ENCODE measurements at places on chromosomes 5 and 9.

- DNase-seq = no peak
Measured at GRCh38 chr5:177523711-177524538, 7.2 kb upstream of the DDX41 start.

DNA sequence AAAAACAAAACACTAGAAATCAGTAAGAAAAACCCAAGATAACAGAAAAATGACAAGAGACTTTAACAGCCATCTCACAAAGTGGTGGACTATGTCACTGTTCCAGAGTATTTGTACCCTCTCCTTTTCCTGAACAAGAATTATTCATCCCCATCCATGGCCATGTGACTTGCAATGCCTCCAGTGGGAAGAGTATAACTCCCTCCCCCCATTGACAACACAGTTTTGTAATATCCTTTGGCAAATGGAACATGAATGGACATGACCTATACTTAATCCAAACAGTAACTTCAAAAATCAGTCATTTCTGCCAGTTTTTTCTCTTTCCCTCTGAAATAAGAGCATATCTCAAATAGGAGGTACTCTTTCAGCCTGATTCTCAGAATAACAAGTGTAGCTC lies 33.9 kb downstream of the PTBP3 start:
- DNase-seq = no peak

- no peak for DNase-seq
Measured at GRCh38 chr9:30718483-30718882, 1666.0 kb upstream of the ACO1 start.

DNA sequence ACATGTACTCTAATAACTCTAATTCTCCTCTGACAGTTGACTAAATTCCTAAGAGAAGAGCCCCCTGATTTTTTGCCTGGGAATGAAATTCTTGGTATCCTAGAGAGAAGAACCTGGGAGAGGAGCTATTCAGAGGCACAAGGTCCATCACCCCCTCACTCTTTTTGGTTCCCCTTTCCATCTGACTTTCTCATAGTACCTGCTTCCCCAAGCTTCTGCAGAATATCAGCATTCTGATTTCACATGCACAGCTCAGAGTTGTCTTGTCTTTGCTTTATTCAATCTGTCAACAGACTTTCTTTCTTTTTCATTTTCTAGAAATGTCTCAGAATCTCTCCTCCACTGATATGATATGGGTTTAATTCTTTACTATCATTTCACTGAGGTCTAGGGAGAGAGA lies 141.5 kb upstream of the FBXL17 start:
- no peak for DNase-seq

- no peak for DNase-seq
Measured at GRCh38 chr5:88718736-88719135, 164.2 kb downstream of the MEF2C start.

DNA sequence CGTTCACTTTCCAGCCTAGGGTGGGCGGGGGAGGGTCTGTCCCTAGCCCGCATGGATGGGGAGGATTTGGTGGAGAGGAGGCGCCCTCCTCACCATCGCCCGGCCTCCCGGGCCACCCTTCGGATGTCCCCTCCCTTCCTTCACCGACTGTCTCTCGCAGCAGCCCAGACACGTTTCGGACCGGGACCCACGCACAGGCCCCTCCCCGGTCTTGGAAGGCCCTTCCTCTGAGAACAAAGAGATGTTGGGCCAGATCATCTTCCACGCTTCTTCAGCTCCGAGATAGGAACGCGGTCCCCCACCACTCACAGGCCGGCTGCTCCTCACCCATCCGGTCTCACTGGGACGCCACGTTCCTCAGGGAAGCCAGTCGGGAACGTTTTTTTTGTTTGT lies 640 bp upstream of the DPM2 start:
- DNase-seq = no peak

- no peak for DNase-seq
Measured at GRCh38 chr5:17229313-17229712, 11.9 kb downstream of the BASP1 start.

DNA sequence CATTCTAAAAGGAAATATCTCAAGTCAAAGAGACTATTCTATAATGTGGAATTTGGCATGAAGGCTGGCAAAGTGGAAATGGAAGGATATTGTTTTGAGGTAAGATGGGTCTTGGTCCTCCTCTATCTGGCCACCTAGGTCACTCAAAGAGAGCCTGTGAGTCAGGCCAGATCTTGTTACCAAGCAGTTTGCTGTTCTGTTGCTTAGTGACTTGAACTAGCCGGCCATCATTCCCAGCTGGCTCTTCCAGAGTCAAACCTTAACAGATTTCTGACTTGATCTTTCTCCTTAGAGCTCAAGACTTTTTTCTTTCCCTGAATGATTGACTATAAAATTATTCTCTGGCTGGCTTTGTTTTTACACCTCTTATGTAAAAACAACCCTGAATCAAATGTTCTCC lies 136.1 kb downstream of the PDE4D start:
- no peak for DNase-seq

- no peak for DNase-seq
Measured at GRCh38 chr9:76944011-76944410, 38.1 kb upstream of the PRUNE2 start.

- DNase-seq = no peak
Measured at GRCh38 chr9:137167277-137167746, 2.5 kb downstream of the LRRC26 start.

- DNase-seq = no peak
Measured at GRCh38 chr9:133224762-133225161, 15.7 kb upstream of the OBP2B start.

- DNase-seq = no peak
Measured at GRCh38 chr5:74384851-74385250, 255.7 kb downstream of the ENC1 start.

- no peak for DNase-seq
Measured at GRCh38 chr5:911601-912000, 18.9 kb downstream of the TRIP13 start.

DNA sequence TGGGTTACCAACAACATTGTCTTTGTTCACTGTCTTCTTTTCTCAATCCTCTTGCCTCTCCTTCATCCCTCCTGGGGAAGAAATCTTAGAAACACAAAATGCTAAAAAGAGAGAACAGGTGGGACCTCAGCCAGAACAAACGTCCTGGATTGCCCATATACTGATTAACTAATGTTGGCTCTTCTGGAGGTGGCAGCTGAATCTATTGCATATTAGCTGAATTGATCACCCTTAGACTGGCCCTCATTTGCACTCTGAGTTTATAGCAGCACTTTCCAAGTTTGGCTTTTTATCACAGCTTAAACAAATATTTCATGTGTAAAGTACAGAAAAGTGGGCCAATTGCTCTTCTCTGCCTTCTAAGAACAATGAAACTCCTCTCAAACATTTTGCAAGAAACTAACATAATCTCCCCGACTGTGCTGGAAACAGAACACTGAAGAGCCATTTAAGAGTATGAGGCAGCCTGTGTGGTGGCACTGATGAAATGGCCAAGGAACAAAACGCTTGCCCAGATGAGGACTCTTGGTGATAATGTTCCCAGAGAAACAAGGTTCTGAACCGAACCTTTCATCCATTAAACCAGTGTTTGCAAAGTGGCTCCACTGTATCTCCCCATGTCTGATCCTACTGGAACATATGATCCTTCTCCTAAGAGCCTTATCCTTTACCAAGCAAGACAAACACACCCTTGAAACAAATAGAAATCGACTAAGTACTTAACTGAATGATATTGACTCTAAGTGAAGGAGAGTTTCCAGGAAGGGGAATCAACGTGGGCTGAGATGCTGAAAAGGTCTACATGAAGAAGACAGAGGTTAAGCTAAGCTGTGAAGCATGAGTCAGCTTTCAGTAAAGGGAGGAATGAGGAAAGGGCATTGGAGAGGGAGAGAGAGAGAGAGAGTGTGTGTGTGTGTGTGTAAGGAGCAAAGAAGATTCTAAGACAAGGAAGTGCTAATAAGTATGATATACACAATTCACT lies 83.2 kb upstream of the LIFR start:
- DNase-seq = no peak

GRCh38 chr5:24635209-24635608 lies 9.6 kb downstream of the CDH10 start:
- no peak for DNase-seq

DNA sequence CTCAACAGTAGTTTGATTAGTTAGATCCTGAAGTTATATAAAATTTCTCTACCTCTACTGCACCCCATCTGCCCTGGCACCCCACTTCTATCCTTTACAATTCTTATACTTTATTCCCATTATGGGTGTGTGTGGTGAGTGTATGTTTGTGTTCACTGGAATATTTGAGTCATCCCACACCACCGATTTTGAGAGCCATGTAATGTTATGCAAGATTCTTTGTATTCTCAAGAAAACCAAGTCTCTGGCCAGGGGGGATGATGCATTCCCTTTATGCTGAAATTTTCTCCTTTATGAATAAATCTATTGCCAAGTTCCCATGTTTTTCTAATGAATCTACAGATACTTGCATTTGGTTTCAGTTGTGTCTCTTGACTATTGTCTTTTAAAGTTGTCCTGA lies 266.8 kb downstream of the ARHGEF28 start:
- DNase-seq = no peak

GRCh38 chr5:153187503-153187902 lies 303.0 kb upstream of the GRIA1 start:
- DNase-seq = no peak

GRCh38 chr9:111158363-111158762 lies 120.1 kb upstream of the LPAR1 start:
- DNase-seq = no peak

DNA sequence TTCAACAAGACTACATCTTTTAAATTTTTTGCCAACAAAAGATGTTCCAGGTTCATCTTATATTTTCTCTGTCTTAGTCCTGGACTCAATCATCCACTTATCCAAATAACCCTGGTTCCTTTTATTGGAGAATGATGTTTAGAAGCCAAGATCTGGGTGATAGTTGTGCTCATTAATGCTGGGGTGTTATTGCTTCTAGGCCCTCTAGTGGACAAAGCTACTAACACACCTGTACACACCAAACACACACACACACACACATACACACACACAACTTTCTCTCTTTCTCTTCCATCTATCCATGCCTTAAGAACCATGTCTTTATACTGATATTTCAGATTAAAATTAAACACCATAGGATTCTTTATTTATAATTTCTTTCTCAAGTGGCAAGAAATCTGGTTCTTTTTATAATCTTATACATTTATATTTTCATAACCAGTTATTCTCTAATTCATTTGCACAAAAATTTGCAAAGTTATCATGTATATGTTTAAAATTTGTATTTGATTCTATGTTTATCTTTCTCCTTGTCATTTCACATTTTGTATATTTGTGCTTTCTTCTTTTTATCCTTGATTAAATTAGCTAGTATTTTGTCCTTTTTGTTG lies 179.1 kb upstream of the SMIM23 start:
- DNase-seq = peak; percentile 11

DNA sequence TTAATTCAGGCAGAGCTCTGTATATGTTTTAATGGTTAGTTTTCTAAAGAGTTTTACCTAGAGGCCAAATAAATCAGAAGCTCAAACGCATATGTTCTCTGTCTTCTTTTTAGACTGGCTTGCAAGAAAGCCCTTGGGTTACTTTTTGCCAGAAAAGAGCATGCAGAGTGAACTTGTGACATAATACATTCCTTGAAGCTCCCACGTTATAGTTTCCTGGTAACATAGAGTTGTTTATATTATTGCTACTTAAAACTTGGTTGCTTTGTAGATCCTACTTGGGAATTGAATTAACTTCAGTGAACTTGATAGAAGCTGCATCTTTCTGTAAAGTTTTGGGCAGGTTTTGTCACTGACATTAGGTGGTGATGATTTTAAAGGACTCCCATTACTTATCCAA lies 102.9 kb downstream of the C9orf152 start:
- DNase-seq = no peak

GRCh38 chr5:127602896-127603844 lies 45.7 kb upstream of the CTXN3 start:
- no peak for DNase-seq

DNA sequence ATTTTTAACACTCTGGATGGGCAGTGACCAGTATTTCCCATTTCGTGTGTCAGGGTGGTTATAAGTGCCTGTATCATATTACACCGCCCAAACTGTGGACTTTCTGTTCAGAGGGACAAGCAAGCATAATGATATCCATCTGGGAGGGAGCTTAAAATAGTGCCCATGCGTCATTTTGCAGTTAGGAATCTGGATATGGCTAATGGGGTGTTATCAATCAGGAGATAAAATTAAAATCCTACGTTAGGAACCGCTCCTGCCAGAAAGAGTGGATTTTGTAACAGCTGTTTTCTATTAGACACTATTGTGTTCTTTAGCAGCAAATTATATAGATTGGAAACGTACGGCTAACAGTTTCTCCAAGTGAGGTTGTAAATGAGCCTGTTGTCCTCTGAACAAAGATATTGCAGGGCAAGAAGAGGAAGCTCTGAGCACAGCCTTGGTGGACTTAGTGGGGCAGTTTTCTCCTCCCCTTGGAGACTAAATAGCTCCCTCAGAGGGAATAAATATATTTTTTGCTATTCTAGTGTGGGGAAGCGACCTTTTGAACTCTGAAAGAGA lies 160.4 kb downstream of the SPATA31D1 start:
- no peak for DNase-seq

GRCh38 chr9:131851414-131851813 lies 111.5 kb upstream of the RAPGEF1 start:
- no peak for DNase-seq

GRCh38 chr9:129174102-129174723 lies 3.8 kb downstream of the IER5L start:
- peak; percentile 34 for DNase-seq

GRCh38 chr9:92494856-92495255 lies 12.6 kb upstream of the ASPN start:
- no peak for DNase-seq

DNA sequence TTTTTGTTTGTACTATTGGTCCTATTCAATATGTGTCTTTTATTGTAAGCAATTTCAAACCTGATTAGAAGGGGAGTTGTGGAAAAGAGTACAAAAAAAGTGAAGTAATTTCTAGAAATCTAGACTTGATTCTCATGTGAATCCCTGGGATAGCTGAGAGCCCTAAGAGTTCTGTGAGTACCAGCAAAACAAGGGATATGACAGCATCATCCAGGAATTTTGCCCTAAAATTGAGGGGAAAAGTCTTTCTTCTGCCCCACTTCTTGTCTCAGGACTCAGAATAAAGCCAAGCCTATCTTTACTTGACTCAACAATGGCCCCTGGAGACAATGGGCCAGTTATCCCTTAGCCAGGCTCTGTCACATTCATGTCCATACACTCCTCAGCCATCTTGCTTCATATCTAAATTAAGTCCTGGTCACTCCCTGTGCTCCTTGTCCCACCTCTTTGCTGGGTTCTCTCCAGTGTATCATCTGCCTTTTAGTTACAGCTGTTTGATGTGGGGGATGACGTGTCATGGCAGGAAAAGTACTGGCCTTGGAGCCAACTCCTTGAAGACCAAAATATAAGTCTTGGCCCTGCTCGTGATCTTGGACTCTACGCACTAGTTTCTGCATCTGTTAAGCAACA lies 81.2 kb downstream of the ADAMTS12 start:
- DNase-seq = no peak

- no peak for DNase-seq
Measured at GRCh38 chr5:606526-607399, 5.4 kb upstream of the CEP72 start.

DNA sequence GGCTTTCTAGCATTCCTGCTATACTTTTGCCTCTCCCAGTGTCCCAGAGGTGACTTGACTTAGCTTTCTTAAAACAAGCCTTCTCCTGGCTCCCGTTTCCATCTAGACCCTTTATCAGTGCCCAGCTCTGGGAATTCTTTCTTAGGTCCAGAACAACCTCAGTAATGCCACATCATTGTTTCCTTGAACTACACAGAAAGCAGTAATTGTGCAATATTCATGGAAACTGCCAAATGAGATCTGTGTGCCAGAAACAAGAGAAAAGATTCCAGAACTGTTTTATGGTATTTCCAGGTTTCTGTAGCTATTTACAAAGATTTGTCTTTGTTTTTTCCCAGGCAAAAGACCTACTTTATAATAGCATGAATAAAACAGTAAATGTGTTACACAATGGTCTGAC lies 391.3 kb downstream of the SLCO4C1 start:
- DNase-seq = no peak

All from SW 1271 (cell line).